ENCODE measurements at places on chromosomes 2 and 18. TPM values are rescaled to one million over a fixed set of nuclear protein-coding genes. Genes with fewer than 3 reads are reported as not detected.

Gene CCDC141
- total RNA-seq = not detected

Gene ASNSD1
- 48.1 TPM for total RNA-seq

Gene GREB1L
- 3.9 TPM for total RNA-seq

DNA sequence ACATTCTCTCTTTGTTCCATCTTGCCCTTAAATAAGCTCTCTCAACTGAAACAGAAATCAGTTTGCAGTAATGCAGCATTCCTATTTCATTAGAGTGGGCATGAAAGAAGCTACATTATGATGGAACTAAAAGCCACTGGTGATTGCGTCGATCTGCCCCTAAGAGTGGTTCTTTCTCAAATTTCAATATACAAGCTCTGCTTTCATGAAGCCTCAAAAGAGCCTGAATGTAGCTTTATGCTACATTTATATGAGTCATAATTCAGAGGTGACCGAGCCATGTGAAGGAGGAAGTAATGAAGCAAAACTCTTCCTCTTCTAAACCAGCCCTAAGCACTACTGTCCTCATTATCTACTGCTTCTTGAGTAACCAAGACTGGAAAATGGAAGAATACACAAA lies 64.8 kb upstream of the CYTIP start:
- no peak for DNase-seq

Gene MYO1B
- total RNA-seq = 26.2 TPM

DNA sequence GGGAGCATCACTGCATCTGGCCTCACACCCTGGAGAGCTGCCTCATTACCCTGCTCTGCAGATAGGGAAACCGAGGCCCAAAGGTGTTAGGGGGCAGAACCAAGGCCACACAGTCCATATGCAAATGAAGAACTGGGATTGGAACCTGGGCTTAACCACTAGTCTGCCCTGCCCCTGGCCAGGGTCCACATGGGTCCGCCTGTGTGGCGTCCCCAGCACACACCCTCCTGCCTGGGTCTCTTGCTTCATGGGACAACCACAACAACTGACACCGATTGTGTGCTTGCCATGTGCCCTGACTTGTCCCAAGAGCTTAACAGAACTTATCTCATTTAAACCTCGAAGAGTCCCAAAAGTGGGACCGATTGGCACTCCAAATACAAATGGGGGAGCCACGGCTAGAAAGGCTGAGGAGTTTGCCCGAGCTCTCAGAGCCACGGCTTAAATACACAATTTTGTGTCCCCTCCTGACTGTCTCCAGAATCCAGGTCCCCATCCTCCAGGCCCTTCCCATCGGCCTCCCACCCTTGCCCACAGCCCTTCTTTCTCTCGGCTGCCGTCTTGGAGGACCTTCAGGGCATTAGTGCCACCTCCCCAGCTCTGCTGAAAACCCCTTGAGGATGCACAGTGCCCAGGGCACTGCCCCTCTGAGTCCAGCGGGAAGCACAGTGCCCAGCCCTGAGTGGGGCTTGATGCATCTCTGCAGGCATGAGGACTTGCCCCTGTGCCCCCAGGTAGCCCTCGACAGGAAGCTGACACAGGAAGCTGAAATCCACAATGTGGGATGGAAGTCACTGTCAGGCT lies 5.8 kb upstream of the DUSP2 start:
- no peak for DNase-seq

DNA sequence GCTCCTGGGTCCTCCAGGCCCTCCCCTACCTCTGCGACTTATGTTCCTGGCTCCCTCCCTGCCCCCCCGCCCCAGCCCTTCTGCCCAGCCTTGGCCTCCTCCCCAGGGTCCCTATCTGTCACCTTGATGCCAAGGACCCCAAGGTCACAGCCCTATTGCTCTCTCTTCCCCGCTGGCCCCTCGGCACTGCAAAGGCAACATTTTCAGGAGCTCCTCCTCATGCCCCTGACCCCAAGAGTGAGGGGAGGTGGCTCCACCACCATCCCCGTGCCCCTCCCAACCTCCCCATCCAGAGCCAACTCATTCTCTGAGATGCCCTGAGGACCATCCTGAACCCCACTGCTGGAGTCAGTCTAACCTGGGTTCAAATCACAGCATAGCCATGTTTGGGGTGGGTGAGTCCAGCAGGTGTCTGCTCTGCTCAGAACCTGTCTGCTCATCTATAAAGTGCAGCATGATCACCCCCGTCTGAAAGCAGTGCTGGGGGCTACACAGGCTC lies 11.7 kb downstream of the LIMS2 start:
- no peak for DNase-seq

DNA sequence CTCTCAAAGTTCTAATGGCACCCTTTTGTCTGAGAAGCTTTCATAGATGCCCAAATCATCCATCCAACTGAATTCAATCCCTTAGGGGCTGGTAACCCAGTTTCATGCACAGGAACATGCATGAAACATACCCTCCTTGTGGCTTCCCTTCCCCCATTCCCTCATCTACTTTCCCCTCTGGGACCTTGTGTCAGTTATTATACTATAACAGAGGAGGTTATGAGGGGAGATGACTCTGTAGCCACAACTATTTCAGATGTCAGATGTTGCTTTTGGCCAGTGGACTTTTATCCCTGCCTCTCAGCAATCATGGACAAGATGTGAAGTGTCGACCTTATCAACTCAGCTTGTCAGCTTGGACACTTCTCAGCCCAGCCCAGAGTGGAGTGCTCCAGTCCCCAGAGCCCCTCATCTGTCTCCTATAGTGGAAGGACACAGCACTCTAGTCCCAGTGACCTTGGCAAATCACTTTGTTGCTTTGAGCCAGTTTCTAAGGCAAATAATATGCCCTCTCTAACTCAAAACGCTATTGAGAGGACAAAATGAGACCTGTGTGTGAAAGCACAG lies 8.4 kb downstream of the DHRS9 start:
- DNase-seq = peak; percentile 12

DNA sequence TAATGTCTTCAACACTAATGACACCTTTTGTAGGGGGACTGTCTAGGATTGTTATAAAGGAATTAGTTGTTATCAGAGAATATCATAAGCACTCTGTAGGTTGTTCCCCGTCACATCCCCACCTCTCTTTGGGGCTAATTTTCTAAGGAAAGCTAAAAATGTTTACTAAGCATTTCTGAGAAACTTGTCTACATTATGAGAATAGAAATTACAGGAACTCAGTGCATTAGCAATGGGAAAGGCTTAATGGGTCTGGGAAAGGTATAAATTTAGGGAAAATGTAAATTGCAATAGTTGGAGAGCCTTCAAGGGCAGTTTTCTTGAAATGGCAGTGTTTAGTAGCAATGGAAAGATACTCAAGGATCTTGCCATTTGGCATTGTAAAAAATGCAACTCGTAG lies 257.2 kb upstream of the NRP2 start:
- DNase-seq = no peak

- peak; percentile 90 for DNase-seq
These were observed 84.8 kb downstream of the OSBPL6 start for GRCh38 chr2:178279142-178279541.

DNA sequence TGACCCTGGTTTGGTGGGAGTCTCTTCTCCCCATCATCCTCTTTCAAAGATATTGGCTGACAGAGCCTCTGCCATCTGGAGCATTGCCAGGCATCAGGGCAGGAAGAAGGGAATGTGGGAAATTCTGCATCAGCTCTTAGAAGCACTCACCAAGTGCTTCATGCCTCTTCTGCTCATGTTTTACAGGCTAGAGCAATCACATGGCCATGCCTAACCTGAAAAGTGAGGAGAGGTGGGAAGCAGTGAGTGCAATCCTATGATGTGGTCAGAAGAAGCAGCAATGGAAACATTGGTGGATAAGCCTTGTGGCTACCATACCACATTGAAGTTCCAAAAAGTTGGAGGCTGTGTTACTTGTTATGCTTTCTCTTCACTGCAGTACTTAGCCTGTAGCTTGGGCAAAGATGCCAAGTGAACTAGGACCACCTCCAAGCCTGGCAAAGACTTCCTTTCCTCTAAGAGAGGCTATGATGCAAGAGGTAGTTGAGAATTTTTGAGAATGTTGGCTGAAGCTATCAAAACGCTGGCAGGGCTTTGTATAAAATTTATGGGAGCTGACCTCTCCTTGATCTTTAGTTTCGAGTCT lies 64.1 kb downstream of the BCL2L11 start:
- no peak for DNase-seq

- peak; percentile 75 for DNase-seq
These were observed 339.5 kb downstream of the TXNL1 start for GRCh38 chr18:56298935-56299334.

Gene REG3G
- not detected for total RNA-seq

Gene ACTG2
- total RNA-seq = 0.89 TPM

DNA sequence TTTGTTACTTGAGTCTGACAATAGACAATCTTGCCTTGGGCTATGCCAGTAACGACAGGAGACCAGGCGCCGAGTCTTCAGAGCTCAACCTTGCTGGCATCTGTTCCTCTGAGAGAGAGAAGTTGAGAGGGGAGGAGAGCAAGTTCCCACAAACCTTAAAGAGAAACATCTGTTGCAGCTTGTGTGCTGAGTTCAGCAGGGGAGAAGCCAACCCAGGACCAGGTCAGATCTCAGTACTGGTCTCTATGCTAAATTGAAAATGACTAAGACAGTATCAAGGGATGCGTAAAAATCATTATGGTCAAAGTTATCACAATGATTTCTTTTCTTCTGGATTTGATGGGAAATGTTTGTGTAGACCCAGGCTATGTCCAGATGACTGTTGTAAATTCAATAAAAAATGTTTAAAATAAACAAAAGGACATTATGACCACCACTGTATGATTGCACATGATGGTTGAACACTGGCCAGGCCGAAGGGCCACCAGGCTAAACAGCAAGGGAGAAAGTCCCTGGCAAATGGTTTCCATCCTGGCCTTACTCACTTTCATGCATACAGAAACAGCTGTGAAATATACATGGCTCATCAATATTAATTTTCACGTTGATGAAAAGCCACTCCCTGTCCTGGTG lies 100.3 kb upstream of the PMAIP1 start:
- DNase-seq = peak; percentile 29

Gene AGXT
- not detected for total RNA-seq

GRCh38 chr2:20327370-20327769 lies 23.3 kb downstream of the PUM2 start:
- no peak for DNase-seq

DNA sequence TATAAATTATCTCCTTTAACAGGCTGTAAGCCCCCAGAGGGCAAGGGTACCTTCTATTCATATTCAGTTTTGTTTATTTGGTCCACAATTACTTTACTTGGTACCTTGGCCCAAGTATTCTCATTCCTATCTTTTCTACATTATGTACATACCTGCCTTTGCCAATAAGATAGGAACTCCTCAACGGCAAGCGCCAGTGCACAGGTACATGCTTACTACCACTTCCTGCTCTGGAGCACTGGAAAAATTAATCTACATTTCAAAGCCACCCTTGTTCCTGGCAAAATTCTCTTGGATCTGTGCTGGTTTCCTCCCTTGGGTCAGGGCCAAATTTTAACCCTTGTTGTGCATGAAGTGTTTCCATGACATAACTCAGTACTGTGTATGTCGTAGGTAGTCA lies 34.3 kb upstream of the LMAN1 start:
- no peak for DNase-seq

GRCh38 chr18:45059695-45060094 lies 379.0 kb downstream of the SETBP1 start:
- DNase-seq = peak; percentile 92

Gene NOSTRIN
- not detected for total RNA-seq

GRCh38 chr2:105731511-105731910 lies 13.2 kb upstream of the NCK2 start:
- no peak for DNase-seq

DNA sequence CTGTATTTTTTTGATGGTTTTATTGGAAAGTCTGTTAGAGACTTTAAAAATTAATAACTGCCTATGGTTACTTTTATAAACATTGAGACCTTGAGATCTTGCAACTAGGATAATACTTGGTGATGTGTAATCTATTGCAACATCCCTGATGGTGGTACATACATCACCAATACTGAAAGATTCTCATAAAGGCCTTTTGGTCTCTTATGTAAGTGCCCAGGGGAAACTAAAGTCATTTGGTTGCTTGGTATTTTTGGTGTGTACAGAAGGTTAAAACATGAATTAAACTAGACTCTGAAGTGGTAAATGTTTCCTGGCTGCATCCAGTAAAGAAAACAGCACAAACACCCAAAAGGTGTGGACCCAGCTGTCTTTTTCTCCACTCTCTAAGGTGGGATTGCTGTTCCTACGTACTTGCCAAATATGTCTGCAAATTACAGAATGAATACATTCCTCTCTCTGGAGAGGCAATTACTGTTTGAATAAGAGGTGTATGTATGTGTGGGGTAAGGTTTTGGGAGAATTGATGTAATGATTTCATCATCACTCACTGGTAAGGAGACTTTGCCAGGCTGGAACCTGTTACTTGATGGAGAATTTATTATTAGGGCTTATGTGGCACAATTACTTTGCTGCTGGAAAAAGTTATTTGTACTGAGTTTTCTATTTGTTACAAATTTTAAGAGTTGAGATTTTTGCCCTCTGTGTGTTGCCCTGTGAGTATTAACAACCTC lies 3.6 kb downstream of the B3GNT2 start:
- DNase-seq = no peak

- peak; percentile 30 for DNase-seq
These were observed 502.2 kb downstream of the NRXN1 start for GRCh38 chr2:50529600-50530218.

- no peak for DNase-seq
These were observed 46.8 kb upstream of the PTPRM start for GRCh38 chr18:7520200-7520785.

Gene CRYGC
- total RNA-seq = not detected

DNA sequence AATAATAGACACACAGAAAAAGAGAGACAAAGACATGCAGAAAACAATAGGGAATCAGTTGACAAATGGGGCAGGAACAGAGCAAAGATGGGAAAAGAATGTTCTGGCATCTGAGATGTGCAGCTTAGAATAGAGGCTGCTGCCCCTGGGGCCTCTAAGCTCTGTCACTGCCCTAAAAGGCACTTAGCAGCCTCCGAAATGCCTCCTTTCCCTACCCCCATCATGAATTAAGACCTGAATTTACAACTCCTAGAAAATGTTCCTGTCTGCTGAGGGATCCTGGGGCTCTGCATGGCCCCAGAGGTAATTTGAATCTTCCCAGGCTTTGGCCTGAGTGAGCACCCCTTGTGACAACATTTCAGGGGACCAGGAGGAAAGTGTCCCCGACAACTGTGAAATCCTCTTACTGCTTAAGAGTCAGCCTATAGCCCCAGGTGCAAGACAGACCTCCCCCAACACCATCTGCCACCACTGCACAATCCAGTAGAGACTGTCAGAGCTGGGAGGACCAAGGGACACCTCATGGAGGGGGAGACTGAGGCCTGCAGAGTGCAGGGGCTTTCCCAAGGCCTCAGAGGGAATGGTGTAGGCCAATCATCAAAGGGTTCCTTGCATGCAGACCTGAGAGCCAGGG lies 24.8 kb downstream of the MRPL35 start:
- no peak for DNase-seq

DNA sequence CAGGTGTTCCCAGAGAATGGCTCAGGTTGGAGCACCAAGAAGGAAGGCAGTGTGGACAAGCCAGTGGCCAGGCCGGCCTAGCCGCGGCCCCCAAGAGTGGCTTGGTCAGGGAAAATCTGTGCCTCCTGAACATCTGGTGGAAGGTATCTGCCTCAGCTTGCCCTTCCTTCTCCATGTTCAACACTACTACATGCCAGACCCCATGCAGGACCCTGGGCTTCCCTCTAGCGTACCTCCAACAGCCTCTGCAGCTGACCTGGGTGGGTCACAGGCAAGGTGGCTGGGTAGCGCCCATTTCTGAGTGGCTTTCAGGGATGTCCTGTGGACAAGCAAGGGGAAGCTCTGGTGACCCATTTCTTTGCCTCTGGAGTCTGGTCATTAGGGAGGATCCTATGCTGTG lies 7.7 kb downstream of the WNT10A start:
- DNase-seq = no peak
